ENCODE measurements at places on chromosomes 16 and 17. TPM values are rescaled to one million over a fixed set of nuclear protein-coding genes. Genes with fewer than 3 reads are reported as not detected.

UMOD gene
- total RNA-seq: not detected

PRM3 gene
- total RNA-seq: not detected

KIF18B gene
- 31.3 TPM for total RNA-seq

SOX8 gene
- 1.8 TPM for total RNA-seq

PTX4 gene
- total RNA-seq: not detected

DCAF7 gene
- 60.4 TPM for total RNA-seq

VAMP2 gene
- total RNA-seq: 28.6 TPM

SYNRG gene
- total RNA-seq: 30.8 TPM

SLFN12 gene
- 35.2 TPM for total RNA-seq

KRTAP4-4 gene
- total RNA-seq: not detected

SLC43A2 gene
- 23.3 TPM for total RNA-seq
